ENCODE measurements at places on chromosomes 3 and 15.
A peak's percentile ranks its signal among the peaks of the same experiment; 100 is the strongest.

- DNase-seq: no peak
These were observed 82.9 kb upstream of the NPHP3 start for GRCh38 chr3:132805071-132805470.

- no peak for DNase-seq
These were observed 2.2 kb upstream of the HDAC11 start for GRCh38 chr3:13477943-13478342.

- DNase-seq: no peak
These were observed 219.3 kb downstream of the SLC9A9 start for GRCh38 chr3:143628971-143629370.

GRCh38 chr3:56799251-56799882 is 2.4 kb downstream of the ARHGEF3 start:
- DNase-seq: peak; percentile 89

DNA sequence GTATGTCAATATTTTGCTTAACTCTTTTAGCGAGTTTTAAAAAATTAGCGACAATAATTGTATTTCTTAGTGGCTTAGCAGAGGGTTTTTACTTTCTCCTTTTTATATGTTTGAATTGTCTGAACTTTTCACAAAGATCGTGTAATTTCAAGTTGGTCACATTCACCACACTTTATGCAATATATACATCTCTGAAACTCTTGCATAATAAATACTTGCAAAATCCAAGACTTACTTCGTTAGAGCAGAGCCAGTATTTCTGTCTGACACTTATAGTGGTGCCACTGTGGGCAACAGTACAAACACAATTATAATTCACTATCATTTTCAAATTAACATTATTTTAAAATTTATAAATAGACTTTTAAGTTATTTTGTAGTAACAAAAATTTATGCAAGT is 62.0 kb downstream of the SUCNR1 start:
- no peak for DNase-seq

DNA sequence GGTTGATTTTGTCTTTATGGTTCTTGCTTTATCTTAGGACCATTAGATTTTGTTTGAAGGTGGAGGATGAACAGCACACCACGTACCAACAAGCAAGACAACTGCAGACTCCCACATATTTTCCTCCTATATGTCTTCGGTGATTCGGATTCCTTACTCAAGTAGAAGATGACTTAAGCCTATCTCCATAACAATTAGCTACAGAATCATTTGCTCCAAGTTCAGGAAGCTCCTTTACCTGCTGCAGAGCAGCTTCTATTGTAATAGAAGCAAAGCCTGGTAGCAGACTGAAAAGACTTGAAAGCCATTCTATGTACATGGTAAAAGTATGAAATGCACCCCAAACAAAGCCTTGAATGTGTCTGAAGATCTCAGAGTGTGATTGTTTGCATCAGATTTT is 229.0 kb downstream of the SOX2 start:
- no peak for DNase-seq

GRCh38 chr15:66820481-66821176 is 118.6 kb downstream of the SMAD6 start:
- no peak for DNase-seq

DNA sequence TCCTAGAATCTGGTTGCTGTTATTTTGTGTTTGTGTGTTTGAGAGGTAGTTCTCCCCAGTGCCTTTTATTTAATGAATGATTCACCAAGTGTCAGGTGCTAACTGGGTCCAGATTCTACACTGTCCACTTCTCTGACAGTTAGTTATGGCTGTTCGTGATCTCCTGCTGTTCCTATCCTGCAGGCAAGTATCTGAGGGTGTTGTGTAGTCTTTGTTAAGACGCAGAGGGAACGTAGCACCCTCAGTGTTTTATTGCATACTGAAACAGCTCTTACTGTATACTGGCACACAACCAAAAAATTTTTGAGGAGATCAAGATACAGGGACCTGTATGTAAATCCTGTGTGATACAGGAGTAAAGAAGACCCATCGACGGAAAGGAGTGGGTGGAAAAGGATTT is 1271.3 kb downstream of the ROBO1 start:
- no peak for DNase-seq

- no peak for DNase-seq
These were observed 29.5 kb upstream of the MAGI1 start for GRCh38 chr3:66068255-66068654.

DNA sequence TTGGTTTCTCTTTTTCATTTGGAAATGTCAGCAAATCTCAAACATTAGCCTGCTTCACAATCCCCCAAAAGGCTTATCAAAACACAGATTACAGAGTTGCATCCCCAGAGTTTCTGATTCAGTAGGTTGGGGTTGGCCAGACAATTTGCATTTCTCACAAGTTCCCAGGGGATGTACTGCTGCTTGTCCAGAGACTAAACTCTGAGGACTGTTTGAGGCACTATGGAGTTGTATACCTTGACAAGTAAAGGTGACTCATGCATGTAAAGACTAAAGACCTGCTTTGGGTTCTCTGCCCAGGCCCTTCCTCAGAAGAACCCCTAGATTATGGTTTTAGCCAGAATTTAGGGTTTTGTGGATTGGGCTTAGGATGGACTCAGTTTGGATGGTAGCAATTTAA is 151.1 kb upstream of the ARHGEF26 start:
- DNase-seq: no peak

DNA sequence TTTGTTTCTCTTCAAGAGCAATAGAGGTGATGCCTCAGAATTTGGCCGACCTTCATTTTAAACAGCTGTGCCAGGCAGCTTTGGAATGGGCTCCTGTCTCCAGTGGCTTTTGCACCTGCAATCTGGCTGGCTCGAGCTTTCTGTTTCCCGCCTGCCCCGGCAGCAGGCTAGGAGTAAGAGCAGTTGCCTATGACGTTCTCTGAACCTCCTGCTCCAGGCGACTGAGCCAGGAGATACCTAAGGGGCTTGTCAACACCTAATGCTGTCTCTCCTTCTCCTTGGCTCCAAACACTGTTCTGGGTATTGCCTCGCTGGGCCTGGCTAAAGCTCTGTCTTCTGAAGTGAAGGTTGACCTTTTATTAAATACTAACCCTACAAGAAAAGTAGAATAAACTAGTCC is 229.9 kb downstream of the LRRN1 start:
- no peak for DNase-seq

DNA sequence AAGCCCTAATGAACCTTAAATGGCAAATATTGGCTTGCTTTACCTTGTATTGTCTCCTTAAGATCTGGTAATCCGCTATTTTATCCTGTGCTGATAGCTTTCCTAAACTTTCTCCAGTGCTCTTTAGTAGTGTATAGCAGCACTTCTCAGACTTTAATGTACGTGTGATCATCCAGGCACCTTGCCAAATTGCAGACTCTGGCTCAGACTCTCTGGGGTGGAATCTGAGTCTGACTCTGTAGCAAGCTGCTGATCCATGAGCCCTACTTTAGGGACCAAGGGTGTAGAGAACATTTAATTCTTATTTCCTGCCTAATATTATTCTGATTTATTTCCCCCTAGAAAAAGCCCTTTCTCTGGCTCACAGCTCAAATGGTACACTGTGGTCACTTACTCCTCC is 518.8 kb upstream of the ZNF385D start:
- no peak for DNase-seq

DNA sequence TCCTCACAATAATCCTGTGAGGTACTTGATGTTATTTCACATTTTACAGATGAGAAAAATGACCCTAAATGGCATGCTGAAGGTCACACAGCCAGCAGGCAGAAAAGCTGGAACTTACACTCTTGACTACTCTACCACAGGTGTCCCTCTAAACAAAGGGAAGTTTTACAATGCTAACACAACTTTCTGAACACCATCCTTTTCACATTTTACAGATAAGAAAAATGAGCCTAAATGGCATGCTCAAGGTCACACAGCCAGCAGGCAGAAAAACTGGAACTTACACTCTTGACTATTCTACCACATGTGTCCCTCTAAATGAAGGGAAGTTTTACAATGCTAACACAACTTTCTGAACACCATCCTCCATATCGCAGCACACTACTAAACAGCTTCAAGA is 35.6 kb downstream of the TMCC1 start:
- no peak for DNase-seq

DNA sequence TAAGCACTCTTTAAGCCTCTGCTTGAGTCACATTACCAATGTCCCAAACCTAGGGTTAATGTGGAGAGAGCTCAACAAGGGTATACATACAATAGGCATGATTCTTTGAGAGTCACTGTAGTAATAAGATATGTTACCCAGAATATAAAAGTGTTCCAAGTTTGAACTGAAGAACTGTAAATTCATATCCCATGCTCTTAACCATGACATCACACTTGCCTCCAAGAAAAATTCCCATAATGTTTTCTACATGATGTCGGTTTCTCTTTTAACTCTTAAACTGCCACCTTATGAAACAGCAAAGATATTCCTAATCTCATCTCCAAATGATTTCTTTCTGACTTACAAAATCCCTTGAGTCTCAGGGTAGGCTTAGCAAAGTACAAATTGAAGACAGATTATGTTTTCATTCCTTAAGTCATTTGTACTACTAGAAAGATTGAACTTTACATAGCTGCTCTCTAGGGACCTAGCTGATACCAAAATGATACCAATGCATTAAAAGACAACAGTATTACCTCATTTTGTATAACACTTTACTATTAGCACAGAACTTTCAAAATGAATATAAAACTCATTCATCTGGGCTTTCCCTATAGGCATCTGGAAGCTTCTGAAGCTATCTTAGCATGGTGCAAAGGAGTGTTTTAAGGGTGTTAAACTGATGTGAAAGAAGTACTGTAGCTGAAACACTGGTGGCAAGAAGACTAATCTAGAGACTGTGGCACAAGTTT is 127.1 kb downstream of the KCNMB2 start:
- no peak for DNase-seq

- DNase-seq: peak; percentile 30
These were observed 79.8 kb downstream of the ABHD5 start for GRCh38 chr3:43770426-43771103.

- no peak for DNase-seq
These were observed 14.8 kb upstream of the SEMA5B start for GRCh38 chr3:123042413-123042812.

DNA sequence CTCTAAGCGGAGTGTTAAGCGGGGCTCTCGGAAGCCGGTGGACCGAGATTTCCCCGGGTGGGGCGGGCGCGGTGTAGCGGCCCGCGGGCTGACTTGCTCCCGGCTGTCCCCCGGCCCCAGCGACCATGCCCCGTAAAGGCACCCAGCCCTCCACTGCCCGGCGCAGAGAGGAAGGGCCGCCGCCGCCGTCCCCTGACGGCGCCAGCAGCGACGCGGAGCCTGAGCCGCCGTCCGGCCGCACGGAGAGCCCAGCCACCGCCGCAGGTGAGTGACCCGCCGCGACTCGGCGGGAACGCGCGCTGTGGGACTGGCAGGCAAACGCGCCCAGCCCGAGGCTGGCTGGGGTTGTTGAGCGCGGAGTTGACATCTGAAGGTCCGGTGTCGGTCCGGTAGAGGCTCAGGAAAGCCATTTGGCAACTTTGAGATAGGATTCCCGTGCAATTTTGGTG is 1.3 kb downstream of the SMC4 start:
- DNase-seq: no peak

DNA sequence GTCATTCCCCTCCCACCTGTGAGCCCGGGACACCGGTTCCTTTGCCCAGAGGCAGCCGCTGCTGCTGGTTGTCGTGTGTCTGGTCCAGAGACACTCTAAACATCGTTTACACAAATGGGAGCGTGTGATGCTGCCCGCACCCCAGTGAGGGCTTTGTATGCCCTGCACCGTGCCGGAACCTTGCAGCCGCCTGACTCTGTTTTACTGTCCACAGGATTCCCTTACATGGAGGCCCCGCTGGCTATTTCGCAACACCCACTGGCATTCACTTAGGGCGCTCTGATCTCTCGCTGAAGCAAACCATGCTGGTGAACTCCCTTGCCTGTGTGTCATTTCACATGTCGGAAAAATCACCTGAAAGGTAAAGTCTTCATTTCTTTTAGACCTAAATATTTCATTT is 100.8 kb upstream of the SLC6A6 start:
- DNase-seq: no peak

DNA sequence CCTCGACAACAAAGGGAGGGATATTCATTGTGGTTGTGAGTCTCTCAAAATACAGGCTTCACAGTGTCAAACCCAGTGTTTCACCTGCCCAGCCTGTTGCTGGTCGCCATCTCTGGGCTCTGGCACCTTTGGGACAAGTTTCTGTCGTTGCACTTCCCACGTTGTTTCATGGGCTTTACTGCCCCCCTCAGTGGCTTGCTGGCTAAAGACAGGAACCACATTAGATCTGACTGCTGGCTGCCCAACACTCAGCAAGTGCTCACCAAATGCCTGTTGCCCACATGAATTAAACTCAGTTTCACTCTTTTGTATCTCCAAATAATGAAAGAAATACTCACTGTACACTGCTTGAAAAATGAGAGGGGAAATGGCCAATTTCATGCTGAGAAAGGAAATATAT is 27.6 kb downstream of the FOXL2 start:
- DNase-seq: no peak

DNA sequence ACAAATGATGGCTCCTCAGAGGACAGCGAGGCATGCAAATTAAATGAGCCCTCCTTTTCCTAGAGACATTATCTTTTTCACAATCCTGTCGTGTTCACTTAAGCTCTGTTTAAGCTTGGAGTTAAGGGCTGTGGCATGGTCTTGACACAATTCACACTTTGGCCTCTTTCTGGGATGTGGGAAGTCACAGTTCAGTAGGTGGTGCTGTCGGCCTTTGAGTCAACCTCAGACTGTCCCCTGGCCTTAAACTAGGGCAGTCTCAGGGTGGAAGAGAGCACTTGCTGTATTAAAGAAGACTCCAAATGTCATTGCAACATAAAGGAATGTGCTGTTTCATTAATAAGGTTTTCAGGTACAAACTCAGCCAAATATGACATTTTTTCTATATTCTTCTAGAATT is 351.0 kb downstream of the MCTP2 start:
- DNase-seq: peak; percentile 9

GRCh38 chr15:85707519-85708338 is 87.0 kb downstream of the KLHL25 start:
- DNase-seq: no peak

DNA sequence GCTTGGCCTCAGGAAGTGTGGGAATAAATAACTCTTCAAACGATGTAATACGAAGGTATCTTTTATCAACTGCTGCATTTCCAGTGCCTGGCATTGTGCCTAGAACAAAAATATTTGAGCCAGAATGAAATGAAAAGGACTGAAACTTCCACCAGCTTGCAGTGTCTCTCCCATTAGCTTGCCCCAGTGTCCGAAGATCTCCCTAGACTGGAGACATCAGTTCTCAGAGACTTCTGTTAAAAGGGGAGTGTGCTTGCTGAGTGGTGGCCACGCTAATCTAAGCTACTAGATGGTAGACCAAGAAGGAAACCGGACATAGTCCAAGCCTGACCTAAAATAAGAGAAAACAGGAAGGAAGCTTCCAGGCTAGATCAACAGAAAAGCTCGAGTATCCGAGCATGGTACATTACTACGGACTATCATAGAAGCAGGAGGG is 28.6 kb downstream of the KCNAB1 start:
- no peak for DNase-seq

GRCh38 chr3:33658991-33659848 is 58.8 kb downstream of the CLASP2 start:
- peak; percentile 9 for DNase-seq
